ENCODE measurements at places on chromosomes 5 and 9.

GRCh38 chr9:78101247-78101646 lies 69.6 kb upstream of the GNAQ start:
- no peak for DNase-seq

DNA sequence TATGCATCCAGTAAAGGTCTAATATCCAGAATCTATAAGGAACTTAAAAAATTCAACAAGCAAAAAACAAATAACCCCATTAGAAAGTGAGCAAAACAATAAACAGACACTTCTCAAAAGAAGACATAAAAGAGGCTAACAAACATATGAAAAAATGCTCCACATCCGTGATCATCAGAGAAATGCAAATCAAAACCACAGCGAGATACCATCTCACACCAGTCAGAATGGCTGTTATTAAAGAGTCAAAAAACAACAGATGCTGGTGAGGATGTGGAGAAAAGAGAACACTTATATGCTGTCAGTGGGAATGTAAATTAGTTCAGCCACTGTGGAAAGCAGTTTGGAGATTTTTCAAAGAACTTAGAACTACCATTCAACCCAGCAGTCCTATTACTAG lies 86.1 kb downstream of the WWC1 start:
- DNase-seq, result no peak

- no peak for DNase-seq
These were observed 38.9 kb upstream of the IFNK start for GRCh38 chr9:27485158-27485557.

DNA sequence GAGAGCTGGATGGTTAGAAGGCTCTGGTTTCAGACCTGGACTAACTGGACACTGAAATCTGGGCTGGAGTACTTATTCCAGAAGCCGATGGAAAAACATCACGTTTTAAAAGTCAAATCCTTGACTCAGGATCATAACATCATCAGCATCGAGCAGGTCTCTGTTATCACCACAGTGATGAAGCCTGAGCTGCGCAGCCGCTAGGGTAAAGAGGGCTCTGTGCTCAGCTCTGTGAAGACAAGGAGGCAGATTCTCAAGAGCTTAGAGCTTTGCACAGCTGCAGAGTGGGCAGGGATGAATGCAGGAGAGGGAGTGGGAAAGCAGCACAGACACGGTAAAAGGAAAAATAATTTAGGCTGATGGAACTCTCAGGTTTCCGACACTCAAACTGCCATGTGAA lies 208.8 kb upstream of the TAS2R1 start:
- DNase-seq, result no peak

DNA sequence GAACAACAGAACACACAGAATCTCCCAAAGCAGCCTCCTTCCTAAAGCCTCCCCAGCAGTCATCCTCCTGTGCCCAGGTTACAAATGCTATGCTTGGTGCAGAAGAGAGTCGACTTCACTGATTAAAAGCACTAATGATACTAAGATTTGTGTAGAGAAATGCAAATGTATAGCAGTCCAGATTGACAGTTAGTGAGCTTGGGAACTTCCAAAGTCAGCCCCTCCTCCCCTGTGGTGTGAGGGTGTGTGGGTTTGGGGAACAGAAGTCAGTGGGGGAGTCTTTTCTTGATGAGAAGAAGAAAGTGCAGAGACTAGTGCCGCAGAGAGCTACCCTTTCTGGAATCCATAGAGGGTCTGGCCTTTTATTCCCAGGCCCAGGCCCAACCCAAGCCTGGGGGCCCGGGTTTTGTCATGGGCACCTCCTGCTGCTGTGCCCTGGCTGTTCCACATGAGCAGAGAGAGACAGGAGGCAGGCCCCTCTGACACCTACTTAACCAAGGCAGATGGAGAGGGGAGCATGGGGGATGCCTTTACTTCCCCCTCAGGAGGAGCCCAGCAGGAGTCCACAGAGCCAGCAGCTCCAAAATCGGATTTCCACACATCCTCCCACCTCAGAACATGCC lies 173.3 kb downstream of the DENND1A start:
- no peak for DNase-seq

- DNase-seq, result no peak
These were observed 181.6 kb downstream of the AOPEP start for GRCh38 chr9:94908011-94908563.

- no peak for DNase-seq
These were observed 34.4 kb downstream of the GLRA1 start for GRCh38 chr5:151890299-151890698.

DNA sequence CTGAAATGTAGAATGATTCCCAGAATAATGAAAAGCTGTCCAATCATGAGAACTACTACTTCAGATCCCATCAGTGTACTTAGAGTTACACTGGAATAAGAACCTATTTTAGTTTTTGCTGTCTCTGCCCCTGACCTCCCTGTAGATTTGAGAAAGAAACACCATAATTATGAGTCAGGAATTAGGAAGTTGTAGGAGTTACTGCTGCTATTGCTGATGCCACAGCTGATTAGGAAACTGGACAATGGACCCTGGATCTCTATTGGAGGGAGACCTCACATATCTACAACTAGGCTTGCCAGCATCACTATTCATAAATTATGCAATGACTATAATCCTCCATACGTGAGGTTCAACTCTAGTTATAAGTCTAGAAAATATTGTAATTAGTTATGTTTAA lies 48.8 kb upstream of the EDIL3 start:
- no peak for DNase-seq

DNA sequence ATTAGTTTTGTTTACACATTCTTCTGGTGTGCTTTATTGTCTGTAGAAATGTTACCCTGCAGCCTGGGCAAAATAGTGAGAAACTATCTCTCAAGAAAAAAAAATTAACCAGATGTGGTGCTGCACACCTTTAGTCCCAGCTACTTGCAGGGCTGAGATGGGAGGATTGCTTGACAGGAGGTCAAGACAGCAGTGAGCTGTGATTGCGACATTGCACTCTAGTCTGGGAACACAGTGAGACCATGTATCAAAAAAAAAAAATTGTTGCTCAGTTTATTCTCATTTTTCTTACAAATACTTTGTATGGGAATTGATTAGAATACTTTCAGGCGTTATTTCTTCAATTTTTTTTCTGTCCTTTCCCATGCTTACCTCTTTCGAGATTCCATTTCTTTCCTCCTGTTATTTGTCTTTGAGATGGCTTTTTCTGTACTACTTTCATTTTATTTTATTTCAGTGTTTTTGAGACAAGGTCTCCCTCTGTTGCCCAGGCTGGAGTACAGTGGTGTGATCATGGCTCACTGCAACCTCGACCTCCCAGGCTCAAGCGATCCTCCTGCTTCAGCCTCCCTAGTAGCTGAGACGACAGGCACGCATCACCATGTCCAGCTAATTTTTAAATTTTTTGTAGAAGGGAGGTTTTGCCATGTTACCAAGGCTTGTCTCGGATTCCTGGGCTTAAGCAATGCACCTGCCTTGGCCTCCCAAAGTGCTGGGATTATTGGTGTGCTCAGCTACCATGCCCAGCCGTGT lies 24.9 kb downstream of the TENT2 start:
- DNase-seq, result no peak

GRCh38 chr9:89874351-89875321 lies 269.8 kb downstream of the GADD45G start:
- no peak for DNase-seq

GRCh38 chr9:121562301-121562700 lies 62.7 kb upstream of the GGTA1 start:
- no peak for DNase-seq

- DNase-seq, result no peak
These were observed 1.2 kb upstream of the SOHLH1 start for GRCh38 chr9:135700525-135700924.
